ENCODE measurements at places on chromosomes 11 and 22. TPM values are rescaled to one million over a fixed set of nuclear protein-coding genes. Genes with fewer than 3 reads are reported as not detected.

Gene SLC5A1
- total RNA-seq: 7.3 TPM

Gene REXO2
- 84.4 TPM for total RNA-seq

Gene NAP1L4
- total RNA-seq: 75.7 TPM

Gene LIN7C
- 55.5 TPM for total RNA-seq

Gene ANGPTL5
- total RNA-seq: not detected

Gene TMEM41B
- total RNA-seq: 74.4 TPM

Gene HBE1
- 1.1 TPM for total RNA-seq

Gene F2
- 79.7 TPM for total RNA-seq

Gene PRRG4
- 9.2 TPM for total RNA-seq

Gene ADORA2A
- total RNA-seq: 2.0 TPM

Gene CCND1
- total RNA-seq: 80.2 TPM

Gene C1QTNF5
- 12.5 TPM for total RNA-seq

Gene XNDC1N
- 9.7 TPM for total RNA-seq

Gene TIMM10B
- total RNA-seq: 68.0 TPM

Gene PRG3
- not detected for total RNA-seq

Gene MMP8
- 0.37 TPM for total RNA-seq

Gene MRGPRX4
- not detected for total RNA-seq

Gene SCGB1D2
- not detected for total RNA-seq

Gene SLC43A3
- 10.5 TPM for total RNA-seq

Gene USP28
- total RNA-seq: 39.5 TPM

Gene PARVA
- 37.4 TPM for total RNA-seq

Gene FADS1
- 159 TPM for total RNA-seq

Gene ANKK1
- not detected for total RNA-seq

Gene DBX1
- total RNA-seq: not detected

Gene ENTHD1
- total RNA-seq: not detected

Gene TMEM138
- total RNA-seq: 26.4 TPM

Gene TENM4
- total RNA-seq: 18.4 TPM

Gene SLC15A3
- 3.3 TPM for total RNA-seq

Gene MB
- not detected for total RNA-seq

Gene AHNAK
- 218 TPM for total RNA-seq

Gene SHANK3
- 2.9 TPM for total RNA-seq

Gene GAL3ST3
- 0.80 TPM for total RNA-seq

Gene PLEKHB1
- total RNA-seq: 8.9 TPM

Gene PLEKHA7
- total RNA-seq: 35.6 TPM

Gene TSPAN32
- total RNA-seq: 5.0 TPM

Gene GGTLC3
- not detected for total RNA-seq

Gene DDTL
- total RNA-seq: not detected

Gene NFAM1
- 0.16 TPM for total RNA-seq

Gene SCN4B
- 0.57 TPM for total RNA-seq

Gene GAB2
- 10.2 TPM for total RNA-seq
